ENCODE measurements at places on chromosomes 2 and 18. TPM values are rescaled to one million over a fixed set of nuclear protein-coding genes. Genes with fewer than 3 reads are reported as not detected.

Gene TFCP2L1
- 18.1 TPM for total RNA-seq

Gene ZNF396
- 0.18 TPM for total RNA-seq

GRCh38 chr2:80288576-80288975, 16.0 kb downstream of the LRRTM1 start:
- H3K36me3 ChIP-seq, result no peaks in the 10 kb centered on the region
- H3K27ac ChIP-seq, result no peak overlapping the region
- DNase-seq, result no peak
- no peaks in the 10 kb centered on the region for H3K4me1 ChIP-seq

Gene ALK
- not detected for total RNA-seq

- H3K27ac ChIP-seq, result no peak overlapping the region
- peaks cover 25% of the 10 kb centered on the region for H3K4me1 ChIP-seq
- no peak for DNase-seq
- H3K27me3 ChIP-seq, result no peaks in the 10 kb centered on the region
- no peak overlapping the region for H3K4me3 ChIP-seq
- H3K36me3 ChIP-seq, result no peaks in the 10 kb centered on the region
Measured at GRCh38 chr18:79511271-79511670, 115.5 kb downstream of the NFATC1 start.

DNA sequence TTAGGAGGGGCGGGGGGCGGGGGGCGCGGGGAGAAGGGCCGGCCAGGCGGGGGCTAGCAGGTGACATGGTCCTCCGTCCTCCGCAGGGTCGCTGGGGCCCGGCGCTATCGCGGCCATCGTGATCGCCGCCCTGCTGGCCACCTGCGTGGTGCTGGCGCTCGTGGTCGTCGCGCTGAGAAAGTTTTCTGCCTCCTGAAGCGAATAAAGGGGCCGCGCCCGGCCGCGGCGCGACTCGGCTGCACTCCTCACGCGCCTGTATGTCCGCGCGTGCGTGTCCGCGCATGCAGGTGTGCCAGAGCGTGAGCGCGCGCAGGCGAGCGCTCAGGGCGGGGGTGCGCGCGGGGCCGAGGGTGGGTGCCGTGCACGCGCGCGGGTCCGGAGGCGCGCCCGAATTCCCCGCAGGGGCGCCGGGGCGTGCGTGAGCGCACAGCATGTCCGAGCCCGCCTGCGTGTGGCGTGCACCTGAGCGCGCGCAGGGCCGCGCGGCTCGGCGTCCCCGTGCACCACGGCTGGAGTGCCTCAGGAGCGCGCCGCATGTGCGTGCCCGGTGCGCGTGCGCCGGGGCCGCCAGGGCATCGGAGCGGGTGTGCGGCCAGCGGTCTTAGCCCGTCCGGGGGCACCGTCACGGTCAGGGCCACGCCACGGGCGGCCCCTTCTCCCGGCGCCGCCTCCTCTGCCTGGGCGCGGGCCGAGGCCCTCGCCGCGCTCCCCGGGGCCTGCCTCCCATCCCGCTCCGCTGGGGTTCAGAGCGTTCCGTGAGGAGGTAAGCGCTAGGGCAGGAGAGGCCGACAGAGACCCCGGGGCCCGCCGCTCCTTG, 6.3 kb downstream of the SNORC start:
- H3K27me3 ChIP-seq, result no peaks in the 10 kb centered on the region
- DNase-seq, result no peak
- H3K36me3 ChIP-seq, result no peaks in the 10 kb centered on the region
- peaks cover 8% of the 10 kb centered on the region for H3K4me1 ChIP-seq

- no peaks in the 10 kb centered on the region for H3K4me1 ChIP-seq
- no peaks in the 10 kb centered on the region for H3K27me3 ChIP-seq
- no peak for DNase-seq
- no peak overlapping the region for H3K4me3 ChIP-seq
- no peak overlapping the region for H3K27ac ChIP-seq
- no peaks in the 10 kb centered on the region for H3K36me3 ChIP-seq
Measured at GRCh38 chr18:5524660-5525059, 19.1 kb downstream of the EPB41L3 start.

Gene ARHGEF4
- total RNA-seq, result 82.4 TPM

Gene RBMS1
- total RNA-seq, result 26.3 TPM

DNA sequence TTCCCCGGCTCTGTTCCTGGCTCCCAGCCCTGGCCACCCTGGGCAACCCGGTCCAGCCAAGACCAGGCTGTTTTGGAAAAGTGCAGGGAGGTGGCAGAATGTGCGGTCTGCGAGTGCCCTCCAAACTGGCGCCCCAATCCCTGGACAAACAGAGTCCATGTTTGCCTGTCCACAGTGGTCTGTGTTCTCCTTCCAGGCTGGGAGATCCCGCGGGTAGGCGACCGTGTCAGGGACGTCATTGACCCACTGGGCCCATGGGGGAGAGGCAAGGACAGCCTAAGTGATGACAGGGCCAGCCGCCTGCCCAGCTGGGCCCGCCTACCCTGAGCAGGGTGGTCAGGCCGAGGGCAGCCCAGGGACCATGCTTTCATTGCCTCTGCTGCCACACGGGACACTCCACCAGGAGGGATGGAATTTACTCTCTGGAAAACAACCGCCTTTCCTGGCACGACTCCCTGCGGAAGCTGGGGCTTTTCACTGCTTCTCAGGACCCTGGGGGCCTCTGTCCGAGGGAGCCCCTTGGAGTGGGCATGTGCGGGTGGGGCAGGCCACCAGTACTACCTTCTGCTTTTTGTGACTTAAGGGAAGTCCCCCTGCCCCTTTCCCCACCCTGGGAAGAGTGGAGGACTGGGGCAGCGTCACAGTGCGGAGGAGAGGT, 20.1 kb downstream of the CYP26B1 start:
- no peak overlapping the region for H3K27ac ChIP-seq
- H3K4me1 ChIP-seq, result peaks cover 23% of the 10 kb centered on the region
- H3K4me3 ChIP-seq, result no peak overlapping the region
- H3K27me3 ChIP-seq, result no peaks in the 10 kb centered on the region
- peaks cover 2% of the 10 kb centered on the region for H3K36me3 ChIP-seq
- DNase-seq, result no peak

DNA sequence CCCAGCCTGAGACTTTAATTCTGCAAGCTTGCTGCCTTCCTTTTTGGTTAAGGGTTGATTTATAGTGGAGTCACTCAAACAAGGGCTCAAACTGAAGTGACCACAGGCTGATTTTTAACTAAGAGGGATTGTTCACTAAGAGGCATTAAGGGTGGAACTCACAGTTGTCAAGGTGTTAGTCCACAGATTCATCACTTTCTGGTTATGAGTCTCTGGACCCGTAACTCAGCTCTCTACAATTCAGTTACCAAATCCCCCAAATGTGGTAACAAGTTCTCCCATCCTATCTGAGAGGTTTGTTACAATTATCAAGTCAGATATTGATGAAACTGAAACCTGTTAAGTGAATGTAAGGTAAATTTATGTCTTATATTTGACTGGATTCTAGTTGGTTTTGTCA, 185.9 kb upstream of the KLHL14 start:
- no peak overlapping the region for H3K27ac ChIP-seq
- no peaks in the 10 kb centered on the region for H3K27me3 ChIP-seq
- H3K4me3 ChIP-seq, result no peak overlapping the region
- DNase-seq, result no peak
- no peaks in the 10 kb centered on the region for H3K4me1 ChIP-seq

GRCh38 chr2:48469731-48470130, 60.2 kb upstream of the STON1 start:
- peaks cover 19% of the 10 kb centered on the region for H3K36me3 ChIP-seq
- no peak overlapping the region for H3K27ac ChIP-seq
- no peak overlapping the region for H3K4me3 ChIP-seq
- no peak for DNase-seq

Gene CFAP65
- 0.19 TPM for total RNA-seq

DNA sequence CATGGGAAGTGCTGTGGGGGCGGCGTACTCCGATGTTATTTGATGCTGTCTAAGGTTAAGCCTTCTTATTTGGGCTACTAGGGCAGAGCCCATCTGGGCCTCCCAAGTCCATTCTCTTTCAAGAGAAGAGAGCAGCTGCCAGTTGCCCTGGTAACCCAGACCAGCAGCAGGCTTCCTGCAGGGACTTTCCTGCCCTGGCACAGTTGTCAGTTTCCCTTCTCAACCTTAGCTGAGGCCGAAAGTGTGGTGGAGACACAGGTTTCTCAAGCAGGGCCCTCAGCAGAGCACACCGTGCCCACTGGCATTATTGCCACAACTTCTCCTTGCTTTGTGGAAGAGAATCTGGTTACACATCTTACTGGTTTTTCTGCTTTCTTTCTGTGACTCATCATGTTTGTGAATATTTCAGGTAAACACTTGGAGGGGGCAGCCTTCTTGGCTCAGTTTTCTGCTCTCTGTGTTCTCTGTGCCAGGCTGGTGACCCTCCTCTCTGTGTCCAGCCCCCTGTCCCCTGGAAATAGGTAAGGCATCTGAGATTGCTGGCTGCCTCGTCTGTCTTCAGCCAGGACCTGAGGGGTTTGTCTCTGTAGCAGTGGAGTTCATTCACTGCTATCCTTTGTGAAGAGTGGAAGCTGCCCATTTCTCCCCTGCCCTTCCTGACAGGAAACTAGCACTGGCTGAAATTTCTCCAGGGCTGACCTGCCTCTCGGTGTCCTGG, 111.0 kb downstream of the B3GNT2 start:
- no peaks in the 10 kb centered on the region for H3K27me3 ChIP-seq
- peak overlapping the region; percentile 89 for H3K27ac ChIP-seq
- H3K4me1 ChIP-seq, result peaks cover 34% of the 10 kb centered on the region
- DNase-seq, result no peak
- H3K4me3 ChIP-seq, result no peak overlapping the region
- H3K36me3 ChIP-seq, result no peaks in the 10 kb centered on the region

GRCh38 chr2:216549926-216550690, 51.5 kb downstream of the RPL37A start:
- DNase-seq, result no peak
- peaks cover 31% of the 10 kb centered on the region for H3K4me1 ChIP-seq
- H3K36me3 ChIP-seq, result no peaks in the 10 kb centered on the region
- peak overlapping the region; percentile 6 for H3K27ac ChIP-seq
- H3K27me3 ChIP-seq, result no peaks in the 10 kb centered on the region
- H3K4me3 ChIP-seq, result no peak overlapping the region

DNA sequence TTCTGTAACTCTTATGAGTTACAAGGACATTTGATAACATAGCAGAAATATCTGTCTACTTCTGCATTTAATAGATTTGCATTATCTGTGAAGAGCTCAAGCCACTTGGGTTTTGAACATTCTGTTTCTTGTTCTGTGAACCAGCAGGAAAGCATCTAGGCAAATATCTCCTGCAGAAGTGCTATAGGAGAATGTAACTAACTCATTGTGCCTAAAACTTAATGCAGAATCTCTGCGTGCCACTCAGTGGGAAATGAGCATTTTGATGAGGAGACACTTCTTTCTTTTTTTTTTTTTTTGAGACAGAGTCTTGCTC, 63.5 kb downstream of the MYOM1 start:
- no peaks in the 10 kb centered on the region for H3K27me3 ChIP-seq
- no peak for DNase-seq
- H3K36me3 ChIP-seq, result no peaks in the 10 kb centered on the region
- no peaks in the 10 kb centered on the region for H3K4me1 ChIP-seq
- H3K4me3 ChIP-seq, result no peak overlapping the region
- peak overlapping the region; percentile 83 for H3K27ac ChIP-seq

Gene CBLN2
- total RNA-seq, result not detected

GRCh38 chr2:100919316-100919715, 82.8 kb upstream of the RPL31 start:
- no peak for DNase-seq
- peaks cover 7% of the 10 kb centered on the region for H3K4me1 ChIP-seq
- no peak overlapping the region for H3K4me3 ChIP-seq

DNA sequence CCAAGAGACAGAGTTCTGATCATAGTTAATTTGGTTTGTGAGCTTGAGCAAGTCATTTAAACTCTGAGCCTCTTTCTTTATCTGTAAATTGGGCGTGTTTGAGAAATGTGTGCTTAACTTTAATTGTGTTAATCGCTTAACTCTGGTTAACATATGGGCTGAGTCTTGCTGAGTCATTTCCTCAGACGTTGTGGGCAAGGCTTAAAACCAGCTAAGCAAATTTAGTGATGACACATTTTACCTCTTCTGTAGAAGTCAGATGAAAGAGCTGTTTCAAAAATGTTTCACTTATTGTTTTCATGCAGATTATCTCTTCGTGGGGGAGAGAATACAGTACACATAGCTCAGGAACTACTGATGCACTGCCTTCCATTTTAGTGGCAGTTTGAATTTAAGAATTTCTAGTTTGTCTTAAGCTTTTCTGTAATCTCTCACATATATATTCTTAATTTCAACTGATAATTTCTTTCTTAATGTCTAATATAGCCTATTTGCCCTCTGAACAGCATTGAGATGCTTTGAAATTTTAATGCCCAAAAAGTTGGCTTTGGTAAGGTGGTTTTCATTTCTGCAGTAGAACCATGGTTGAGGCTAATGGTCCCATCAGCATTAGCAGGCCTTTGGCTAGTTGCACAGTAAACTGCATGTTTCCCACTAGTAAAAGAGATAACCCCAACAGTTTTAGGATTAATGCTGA, 34.9 kb downstream of the RAB10 start:
- H3K36me3 ChIP-seq, result peaks cover 27% of the 10 kb centered on the region
- H3K4me1 ChIP-seq, result peaks cover 29% of the 10 kb centered on the region
- H3K4me3 ChIP-seq, result no peak overlapping the region
- DNase-seq, result no peak

GRCh38 chr2:196555726-196556125, 83.8 kb upstream of the CCDC150 start:
- H3K4me3 ChIP-seq, result no peak overlapping the region
- H3K36me3 ChIP-seq, result no peaks in the 10 kb centered on the region
- peaks cover 3% of the 10 kb centered on the region for H3K4me1 ChIP-seq
- no peak overlapping the region for H3K27ac ChIP-seq

Gene GAREM2
- 0.40 TPM for total RNA-seq

Gene SERPINB12
- 1.5 TPM for total RNA-seq

DNA sequence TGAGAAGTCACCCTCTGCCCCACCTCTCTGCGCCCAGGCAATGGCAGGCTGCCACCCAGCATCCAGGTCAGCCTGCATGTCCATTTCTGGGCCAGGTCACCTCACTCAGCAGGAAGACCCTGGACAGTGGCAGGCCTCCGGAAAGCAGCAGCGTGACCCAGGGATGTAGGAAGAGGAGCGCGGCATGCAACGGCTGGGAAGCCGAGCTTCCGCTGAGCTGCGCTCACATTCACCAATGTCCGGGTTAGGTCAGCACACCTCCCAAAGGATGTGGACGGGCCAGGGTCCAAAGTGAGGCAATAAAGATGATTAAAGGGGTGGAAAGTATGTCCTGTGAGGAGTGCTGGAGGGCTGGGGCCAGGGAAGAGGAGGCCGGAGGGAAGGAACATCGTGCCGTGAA, 174.5 kb downstream of the CTIF start:
- peaks cover 40% of the 10 kb centered on the region for H3K4me1 ChIP-seq
- no peak for DNase-seq
- H3K4me3 ChIP-seq, result no peak overlapping the region
- no peak overlapping the region for H3K27ac ChIP-seq
- H3K36me3 ChIP-seq, result no peaks in the 10 kb centered on the region

- DNase-seq, result no peak
- no peaks in the 10 kb centered on the region for H3K27me3 ChIP-seq
- no peak overlapping the region for H3K4me3 ChIP-seq
- H3K27ac ChIP-seq, result no peak overlapping the region
Measured at GRCh38 chr2:71608441-71608840, 155.1 kb downstream of the DYSF start.

- H3K36me3 ChIP-seq, result peaks cover 28% of the 10 kb centered on the region
- H3K4me1 ChIP-seq, result peaks cover 31% of the 10 kb centered on the region
- H3K27ac ChIP-seq, result no peak overlapping the region
Measured at GRCh38 chr2:227326783-227327182, 1.7 kb downstream of the MFF start.

- no peak overlapping the region for H3K27ac ChIP-seq
- H3K4me3 ChIP-seq, result no peak overlapping the region
- H3K4me1 ChIP-seq, result peaks cover 4% of the 10 kb centered on the region
- no peaks in the 10 kb centered on the region for H3K36me3 ChIP-seq
- no peaks in the 10 kb centered on the region for H3K27me3 ChIP-seq
Measured at GRCh38 chr2:217731805-217732204, 271.0 kb downstream of the TNS1 start.

Gene LRATD1
- total RNA-seq, result 56.7 TPM

Data from esophagus squamous epithelium (tissue), 5 donors.